ENCODE measurements at places on chromosomes 12 and 14.

DNA sequence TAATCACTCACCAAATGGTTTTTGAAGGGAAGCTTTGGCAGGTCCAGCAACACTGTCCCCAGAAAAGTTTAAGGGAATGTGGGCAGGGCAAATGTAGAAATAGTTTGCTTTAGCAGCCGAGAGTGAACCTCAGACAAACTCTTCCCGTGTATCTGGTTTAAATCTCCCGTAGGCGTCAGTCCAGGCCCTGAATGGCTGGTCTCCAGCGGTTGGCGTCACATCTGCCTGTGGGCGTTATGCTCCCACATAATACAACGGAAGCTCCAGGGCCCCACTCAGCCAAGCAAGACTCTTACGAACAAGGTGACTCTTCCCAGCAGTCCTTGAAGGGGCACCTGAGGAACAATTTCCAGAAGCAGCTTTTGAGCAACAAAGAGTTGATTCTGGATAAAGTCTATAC lies 942 bp downstream of the ZC2HC1C start:
- DNase-seq: no peak

GRCh38 chr12:62787023-62787422 lies 147.9 kb downstream of the PPM1H start:
- DNase-seq: no peak

- DNase-seq: peak; percentile 8
Measured at GRCh38 chr12:95790917-95791849, 619 bp upstream of the NTN4 start.

GRCh38 chr14:99244941-99245563 lies 26.9 kb downstream of the BCL11B start:
- DNase-seq: no peak

DNA sequence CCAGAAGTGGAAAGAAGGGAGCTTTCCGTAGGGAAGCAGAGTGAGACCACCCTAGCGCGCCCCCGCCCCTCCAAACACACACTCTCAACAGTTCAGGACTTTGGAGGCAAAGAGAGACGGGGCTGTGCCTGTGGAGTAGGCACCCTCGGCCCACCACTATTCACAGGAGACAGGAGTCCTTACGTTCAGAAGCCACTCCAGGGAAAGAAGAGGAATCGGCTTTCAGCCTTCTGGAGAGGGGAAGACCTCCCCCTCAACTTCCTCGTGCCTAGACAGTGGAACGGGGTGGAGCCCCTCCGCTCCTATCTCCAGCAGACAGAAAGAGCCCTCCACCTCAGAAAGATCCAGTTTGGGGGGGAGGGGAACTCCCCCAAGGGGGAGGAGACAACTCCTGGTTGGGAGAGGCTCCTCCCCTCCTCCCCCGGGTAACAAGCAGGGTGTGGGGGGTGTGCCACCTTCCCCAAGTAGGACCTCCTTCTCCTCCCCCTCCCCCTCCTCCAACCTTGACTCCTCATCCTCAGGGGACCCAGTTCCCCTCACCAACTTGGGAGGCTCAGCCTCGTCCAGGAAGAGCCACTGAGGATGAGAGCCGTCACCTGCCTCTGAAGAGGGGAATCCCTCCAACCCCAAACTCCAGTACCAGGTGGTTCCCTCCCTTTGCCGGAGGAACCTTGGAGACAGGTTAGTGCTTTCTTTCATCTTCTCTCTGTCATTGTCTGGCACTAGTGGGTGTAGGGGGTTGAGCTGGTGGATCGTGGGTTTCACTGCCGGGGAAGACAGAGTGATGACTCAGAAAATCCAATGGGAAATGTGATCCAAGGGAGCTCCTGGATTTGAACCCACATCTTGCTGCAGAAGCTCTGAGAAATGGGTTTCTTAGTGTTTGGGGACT lies 883 bp downstream of the FOXJ2 start:
- peak; percentile 44 for DNase-seq

Measured in activated T-cell treated with anti-CD3 and anti-CD28 coated beads for 4 hours (primary cell).